ENCODE measurements at places on chromosomes 5 and 9.

DNA sequence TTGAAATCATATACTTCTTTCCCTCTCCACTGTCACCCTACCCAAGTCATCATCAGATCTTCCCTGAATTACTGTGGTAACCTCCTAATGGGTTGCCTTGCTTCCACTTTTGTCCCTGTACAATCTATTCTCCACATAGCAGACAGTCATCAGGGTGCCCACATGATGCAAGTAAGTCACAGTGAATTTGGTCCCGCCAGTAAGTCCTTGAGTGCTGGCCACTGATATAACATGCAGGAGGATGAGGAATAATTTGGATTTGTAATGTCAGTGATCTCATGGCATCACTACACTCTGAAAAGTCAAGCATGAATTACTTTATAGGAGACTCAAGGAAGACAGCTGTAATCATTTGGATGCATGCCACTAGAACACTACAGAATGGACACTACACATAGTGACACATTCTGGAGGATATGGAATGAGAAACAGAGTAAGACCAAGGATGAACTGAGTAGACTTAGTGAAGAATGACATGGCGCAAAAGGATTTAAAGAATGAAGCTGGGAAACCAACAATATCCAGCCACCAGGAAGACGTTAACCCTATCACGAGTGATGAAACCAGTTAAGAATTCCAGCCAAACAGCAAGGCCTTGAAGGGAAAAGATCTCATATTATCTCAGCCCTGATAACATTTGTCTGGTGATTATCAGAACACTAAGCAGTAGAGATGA is 28.6 kb downstream of the MARCHF3 start:
- DNase-seq = no peak

GRCh38 chr5:38643616-38644015 is 87.2 kb upstream of the LIFR start:
- DNase-seq = no peak

DNA sequence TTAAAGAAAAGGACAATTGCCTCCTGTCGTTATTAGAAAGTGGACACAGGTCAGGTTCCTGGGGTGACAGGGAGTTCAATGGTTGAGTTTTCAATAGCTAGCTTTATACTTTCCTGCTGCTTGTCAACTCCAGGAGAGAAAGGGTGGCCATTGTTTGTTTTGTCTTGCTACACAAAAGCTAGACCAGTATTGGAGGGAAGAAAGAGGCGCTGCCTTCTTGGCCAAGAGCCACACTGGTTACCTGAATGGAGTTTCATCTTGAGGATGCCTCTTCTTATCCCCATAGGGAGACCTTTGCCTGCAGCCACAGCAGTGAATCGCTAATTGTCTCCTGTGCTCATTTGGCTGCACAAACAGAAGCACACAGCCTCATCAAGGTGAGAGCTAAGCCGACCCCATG is 279.4 kb upstream of the GRIA1 start:
- DNase-seq = no peak

GRCh38 chr5:95895771-95896170 is 65.9 kb downstream of the ELL2 start:
- no peak for DNase-seq

- DNase-seq = no peak
These were observed 28.0 kb downstream of the NCS1 start for GRCh38 chr9:130200038-130200849.

DNA sequence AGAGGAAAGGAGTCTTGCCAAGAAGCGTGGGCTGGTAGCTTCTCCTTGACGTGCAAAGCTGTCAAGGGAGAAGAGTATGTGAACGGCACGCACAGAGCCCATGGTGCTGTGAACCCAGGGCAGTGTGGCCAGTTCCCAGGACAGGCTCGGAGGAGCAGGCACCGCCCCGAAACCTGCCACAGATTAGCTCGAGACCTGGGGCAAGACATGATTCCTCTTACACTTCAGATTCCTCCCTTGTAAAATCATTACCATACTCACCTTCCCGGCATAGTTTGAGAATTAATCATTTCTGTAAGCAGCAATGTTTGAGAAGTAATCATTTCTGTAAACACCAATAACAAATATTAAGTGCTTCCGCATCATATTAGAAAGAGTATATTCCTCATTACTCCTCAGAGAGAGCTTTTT is 19.9 kb downstream of the GOLM1 start:
- no peak for DNase-seq

GRCh38 chr9:116654059-116654355 is 33.1 kb upstream of the TRIM32 start:
- DNase-seq = no peak

GRCh38 chr9:10228082-10228481 is 384.7 kb downstream of the PTPRD start:
- no peak for DNase-seq

GRCh38 chr9:123834218-123834888 is 95.6 kb downstream of the DENND1A start:
- DNase-seq = no peak

DNA sequence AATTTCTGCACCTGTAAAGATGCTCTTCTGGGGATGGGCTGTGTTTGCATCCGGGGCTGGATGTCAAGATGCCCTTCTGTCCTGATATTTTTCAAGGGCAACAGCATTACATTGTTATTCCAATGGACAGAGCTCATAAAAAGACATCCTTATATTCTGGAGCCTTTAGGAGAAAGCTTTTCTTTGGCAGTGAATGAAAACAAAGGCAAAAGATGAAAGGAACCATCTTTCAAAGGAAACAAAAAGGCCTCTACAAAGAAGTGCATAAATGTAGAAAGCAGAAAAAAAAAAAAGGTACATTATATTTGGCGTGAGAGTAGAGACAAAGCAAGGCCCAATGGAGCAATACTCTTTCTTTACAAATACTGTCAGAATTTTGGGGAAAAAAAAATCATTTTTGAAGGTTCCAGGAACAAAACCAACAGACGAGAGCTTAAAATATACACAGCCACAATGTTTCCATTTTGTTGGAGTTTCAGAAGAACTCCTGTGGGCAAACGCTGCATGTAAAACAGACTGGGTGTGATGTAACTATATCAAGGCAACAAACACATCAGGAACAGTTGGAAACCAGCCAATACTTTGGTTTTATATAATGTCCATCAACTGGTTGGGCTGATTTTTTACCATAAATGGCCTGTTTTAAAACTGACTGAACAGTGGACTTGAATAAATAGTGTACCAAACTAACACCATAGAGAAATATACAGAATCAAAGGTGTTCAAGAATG is 885.6 kb upstream of the DMAC1 start:
- no peak for DNase-seq

DNA sequence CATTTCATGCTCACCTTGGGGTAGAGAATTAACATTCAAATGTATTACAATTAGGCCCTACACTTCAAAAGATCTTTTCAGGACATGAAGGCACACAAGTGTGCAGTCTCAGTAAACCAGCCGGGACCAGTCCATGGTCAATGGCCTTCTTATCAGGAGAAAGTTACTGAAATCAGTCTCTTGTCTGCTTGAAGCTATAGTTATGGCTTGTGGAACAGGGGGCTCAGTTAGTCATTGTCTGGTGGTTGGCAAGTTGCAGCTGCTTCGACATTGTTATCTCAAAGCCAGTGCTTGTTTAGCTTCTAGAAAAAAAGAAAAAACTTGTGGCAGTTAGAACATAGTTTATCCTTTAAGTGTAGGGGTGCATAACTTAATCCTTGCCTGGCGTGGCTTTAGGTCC is 213.1 kb upstream of the ACO1 start:
- no peak for DNase-seq

GRCh38 chr9:97633859-97634490 is 354 bp downstream of the NCBP1 start:
- no peak for DNase-seq

DNA sequence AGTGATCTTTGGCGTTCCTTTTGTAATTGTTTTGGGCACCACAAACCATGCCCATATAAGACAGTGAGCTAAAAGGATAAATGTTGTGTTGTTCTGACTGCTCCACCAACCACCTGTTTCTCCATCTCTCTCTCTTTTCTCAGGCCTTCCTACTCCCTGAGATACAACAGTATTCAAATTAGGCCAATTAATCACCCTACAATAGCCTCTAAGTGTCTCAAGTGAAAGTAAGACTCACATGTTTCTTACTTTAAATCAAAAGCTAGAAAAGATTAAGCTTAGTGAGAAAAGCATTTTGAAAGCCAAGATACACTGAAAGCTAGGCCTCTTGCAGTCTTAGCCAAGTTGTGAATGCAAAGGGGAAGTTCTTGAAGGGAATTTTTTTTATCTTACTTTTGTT is 268.8 kb upstream of the NREP start:
- no peak for DNase-seq

DNA sequence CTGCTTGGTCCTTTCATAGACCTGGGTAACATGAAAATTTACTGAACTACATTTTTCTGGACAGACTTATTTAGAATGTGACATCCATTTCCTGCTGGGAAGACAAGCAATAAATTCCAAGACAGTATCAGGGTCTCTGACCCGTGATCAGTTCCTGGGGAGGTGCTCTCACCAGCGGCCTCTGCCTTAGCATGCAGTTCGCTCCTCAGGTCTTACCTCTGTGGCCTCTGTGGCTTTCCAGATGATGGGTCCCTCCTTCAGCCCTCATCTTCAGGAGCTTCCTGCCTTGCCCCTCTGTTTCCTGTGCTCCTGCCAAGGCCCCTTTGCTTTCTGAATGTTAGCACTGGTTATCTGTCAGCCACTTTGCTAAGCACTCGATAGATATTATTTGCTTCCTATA is 66.4 kb downstream of the CMYA5 start:
- no peak for DNase-seq

- DNase-seq = no peak
These were observed 10.5 kb upstream of the NKX2-5 start for GRCh38 chr5:173245319-173246134.

DNA sequence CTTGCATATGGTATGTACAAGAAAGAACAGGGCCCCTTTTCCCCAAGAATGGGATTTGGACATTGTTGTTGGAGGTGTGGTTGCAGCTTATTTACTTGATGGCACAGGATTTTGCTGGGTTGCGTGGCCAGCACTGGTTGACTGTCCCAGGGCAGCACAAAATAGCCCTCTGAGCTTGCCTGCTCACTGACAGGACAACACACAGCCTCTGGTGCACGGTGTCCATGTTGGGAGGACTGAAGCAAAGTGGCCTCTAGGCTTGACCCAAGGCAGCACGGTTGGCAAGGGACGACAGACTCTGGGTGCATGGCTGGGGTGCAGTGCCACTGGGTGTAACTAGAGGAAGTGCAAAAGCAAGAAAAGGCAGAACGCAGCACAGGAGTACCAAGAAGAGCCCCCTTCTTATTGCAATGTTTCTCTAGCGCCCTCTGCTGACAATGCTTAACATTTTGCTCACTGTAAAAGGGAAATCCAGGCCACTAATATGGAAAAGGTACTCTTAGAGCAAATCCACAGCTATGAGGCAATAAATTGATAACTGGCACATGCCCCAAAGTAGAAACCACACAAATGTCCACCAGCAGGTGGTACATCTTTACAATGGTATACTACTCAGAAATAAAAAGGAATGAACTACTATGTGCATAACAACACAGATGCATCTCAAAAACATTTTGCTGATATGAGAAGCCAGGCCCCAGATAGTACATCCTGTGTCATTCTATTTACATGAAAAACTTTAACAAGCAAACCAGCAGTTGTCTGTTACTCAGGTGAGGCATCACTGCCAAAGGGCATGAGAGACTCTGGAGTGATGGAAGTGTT is 47.4 kb upstream of the BARX1 start:
- DNase-seq = peak; percentile 7

DNA sequence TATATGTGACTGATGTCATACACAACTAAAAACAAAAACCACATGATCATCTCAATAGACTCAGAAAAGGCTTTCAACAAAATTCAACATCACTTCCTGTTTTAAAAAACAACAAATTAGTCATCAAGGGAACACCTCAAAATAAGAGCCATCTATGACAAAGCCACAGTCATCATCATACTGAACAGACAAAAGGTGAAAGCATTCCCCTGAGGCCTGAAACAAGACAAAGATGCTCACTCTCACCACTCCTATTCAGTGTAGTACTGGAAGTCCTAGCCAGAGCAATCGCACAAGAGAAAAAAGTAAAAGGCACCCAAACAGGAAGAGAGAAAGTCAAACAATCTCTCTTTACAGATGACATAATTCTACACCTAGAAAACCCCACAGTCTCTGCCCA is 893.5 kb upstream of the EDIL3 start:
- DNase-seq = no peak

- DNase-seq = no peak
These were observed 684.1 kb downstream of the SEMA5A start for GRCh38 chr5:8861764-8862163.

- no peak for DNase-seq
These were observed 104.0 kb upstream of the CDKN2B start for GRCh38 chr9:22112870-22113821.

Measured in KG1 (cell line).